Activated T-cell treated with anti-CD3 and anti-CD28 coated beads, Interleukin-2, amount 50 U/mL, for 72 hours (primary cell): ENCODE measurements at places on chromosomes 2 and 18. TPM values are rescaled to one million over a fixed set of nuclear protein-coding genes. Genes with fewer than 3 reads are reported as not detected.

The LRATD1 gene
- not detected for total RNA-seq

GRCh38 chr2:72146347-72147302 lies 1.0 kb downstream of the CYP26B1 start:
- DNase-seq = no peak

The CNRIP1 gene
- total RNA-seq = not detected

DNA sequence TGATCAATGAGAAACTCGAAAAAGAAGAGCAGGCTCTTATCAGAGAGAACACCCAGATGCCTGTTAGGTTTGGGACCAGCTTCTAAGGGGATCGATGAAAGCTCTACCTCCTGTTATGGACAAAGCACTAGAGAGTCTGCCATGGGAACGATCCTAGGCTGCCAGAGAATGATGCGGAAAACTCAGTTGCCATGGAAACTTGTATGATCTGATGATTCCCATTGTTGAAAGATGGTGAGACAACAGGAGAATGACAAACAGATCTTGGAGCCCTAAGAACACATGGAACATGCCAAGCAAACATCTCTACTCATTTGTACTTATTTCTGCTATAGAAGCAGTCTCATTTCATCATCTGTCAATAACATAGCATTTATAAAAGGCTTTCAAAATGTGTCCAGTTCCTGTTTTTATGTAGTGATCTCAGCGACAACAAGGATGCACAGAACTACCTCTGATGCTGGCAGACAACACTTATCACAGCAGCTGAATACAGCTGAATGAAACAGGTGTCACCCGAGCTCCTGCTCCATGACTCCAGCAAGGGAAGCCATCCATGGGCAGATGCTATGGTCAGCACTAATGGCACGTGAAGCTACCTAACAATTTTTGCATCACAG lies 59.6 kb downstream of the NCKAP5 start:
- DNase-seq = no peak

DNA sequence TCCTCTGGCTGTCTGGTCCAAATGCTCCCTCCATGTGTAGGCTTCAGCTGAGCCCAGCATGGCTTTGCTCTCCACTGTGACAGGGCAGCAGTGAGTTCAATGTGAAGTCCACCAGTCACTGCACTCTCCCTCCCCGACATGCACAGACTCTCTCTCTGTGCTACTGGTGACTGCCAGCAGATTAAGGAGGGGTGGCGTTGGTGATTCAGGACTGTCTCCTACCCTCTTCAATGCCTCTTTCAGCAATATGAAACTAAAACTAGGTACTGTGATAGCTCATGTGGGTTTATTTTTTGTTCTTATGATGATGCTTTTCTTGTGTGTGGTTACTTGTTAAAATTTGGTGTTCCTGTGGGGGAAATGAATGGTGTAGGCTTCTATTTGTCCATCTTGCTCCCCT lies 201.0 kb upstream of the RBMS1 start:
- DNase-seq = peak; percentile 35

GRCh38 chr2:10282611-10283105 lies 20.0 kb upstream of the HPCAL1 start:
- DNase-seq = no peak

- no peak for DNase-seq
Measured at GRCh38 chr2:58378152-58378551, 137.0 kb upstream of the FANCL start.

DNA sequence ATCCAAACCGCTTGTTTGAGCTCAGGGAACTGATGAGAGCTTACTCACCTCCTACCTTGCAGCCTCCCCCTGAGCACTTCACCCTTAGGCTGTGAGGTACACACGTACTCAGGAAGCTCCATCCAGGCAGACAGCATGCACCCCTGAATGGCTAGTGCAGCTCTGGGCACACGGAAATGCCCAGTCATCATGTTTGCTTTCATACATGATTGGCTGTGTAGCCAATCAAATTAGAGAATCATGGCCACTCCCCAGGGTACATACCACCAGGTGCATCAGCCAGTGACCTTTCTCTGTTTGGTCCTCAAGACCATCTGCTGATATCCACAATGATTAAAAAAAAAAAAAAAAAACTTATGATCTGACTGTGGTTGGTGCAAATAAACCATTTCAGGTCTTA lies 42.1 kb downstream of the RNF152 start:
- DNase-seq = no peak

The HK2 gene
- 36.4 TPM for total RNA-seq

The STPG4 gene
- not detected for total RNA-seq

The RAB6C gene
- not detected for total RNA-seq

DNA sequence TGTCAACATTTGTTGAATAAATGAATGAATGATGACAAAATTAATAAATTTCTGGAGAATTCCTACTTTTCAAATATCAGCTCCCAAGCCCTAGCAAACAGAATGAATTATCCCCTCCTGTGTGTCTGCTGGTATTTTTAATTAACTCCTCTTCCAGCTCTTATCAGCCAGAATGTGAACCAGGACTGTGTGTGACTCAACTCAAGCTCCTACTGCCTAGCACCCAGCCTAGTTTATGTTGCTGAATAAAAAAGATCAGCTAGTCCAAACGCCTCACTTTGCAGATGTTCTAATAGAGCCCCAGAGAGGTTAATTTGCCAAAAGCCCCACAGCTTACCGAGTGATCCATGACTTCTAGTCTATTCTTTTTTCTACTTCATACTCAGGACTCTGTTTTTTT lies 50.3 kb downstream of the RABL2A start:
- DNase-seq = no peak

DNA sequence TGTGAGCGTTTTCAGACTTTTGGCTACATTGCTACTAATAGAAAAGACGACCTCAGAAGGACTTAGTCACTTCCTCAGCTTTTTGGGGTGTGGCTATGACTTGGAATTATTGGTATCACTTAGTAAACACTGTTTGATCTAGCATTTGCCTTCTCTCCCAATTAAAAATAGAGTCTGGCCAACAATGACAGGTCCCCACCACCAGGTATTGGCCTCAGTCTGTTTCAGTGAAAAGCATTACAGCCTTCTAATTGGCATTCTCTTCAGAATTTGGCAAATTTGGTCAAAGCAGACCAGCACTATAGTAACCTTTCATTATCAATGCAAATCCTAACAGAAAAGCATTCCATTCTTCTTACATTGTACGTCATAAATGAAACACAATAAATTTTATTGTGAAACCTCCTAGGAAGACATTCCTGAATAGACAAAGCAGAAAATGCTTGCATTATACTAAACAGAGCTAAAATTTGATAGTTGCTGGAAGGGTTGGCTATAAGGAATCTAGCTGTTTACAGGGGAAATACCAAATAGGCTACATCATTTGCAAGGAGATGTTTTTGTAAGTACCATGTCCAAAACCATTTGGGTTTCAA lies 613.9 kb downstream of the IRS1 start:
- no peak for DNase-seq

- DNase-seq = no peak
Measured at GRCh38 chr2:171968509-171968908, 31.2 kb upstream of the METAP1D start.

DNA sequence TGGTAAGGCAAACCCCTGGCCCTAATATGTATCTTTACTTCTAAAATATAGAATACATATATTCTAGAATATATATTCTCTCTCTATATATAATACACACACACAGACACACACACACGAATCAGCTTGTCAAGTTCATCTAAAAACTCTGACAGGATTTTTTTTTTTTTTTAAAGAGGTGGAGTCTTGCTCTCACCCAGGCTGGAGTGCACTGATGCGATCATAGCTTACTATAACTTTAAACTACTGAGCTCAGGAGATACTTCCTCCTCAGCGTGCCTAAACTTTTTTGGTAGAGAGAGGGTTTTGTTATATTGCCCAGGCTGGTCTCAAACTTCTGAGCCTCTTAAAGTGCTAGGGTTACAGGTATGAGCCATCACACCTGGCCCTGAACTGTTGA lies 45.2 kb downstream of the DOK1 start:
- DNase-seq = no peak

The IL37 gene
- total RNA-seq = not detected

The SLC5A7 gene
- total RNA-seq = not detected

The FEV gene
- not detected for total RNA-seq

GRCh38 chr2:202695166-202695565 lies 60.4 kb downstream of the FAM117B start:
- no peak for DNase-seq

- no peak for DNase-seq
Measured at GRCh38 chr2:46387292-46387691, 90.1 kb downstream of the EPAS1 start.

The SCYGR4 gene
- not detected for total RNA-seq
